Activated T-cell treated with anti-CD3 and anti-CD28 coated beads, Interleukin-2, amount 50 U/mL, for 1 hour (primary cell): ENCODE measurements at places on chromosomes 12 and 14.

DNA sequence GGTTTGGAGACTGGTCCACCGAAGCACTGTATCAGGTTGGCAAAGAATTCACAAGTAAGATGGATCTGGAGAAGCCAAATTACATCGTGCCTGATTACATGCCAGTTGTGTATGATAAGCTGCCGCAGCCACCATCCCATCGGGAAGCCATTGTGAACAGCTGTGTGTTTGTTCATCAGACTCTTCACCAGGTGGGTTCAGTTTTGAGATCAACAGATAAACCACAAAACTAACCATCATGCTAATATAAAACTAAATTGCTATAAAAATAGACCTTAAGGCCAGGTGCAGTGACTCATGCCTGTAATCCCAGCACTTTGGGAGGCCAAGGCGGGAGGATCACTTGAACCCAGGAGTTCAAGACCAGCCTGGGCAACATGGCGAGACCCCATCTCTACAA is 58.9 kb downstream of the HSP90AA1 start:
- DNase-seq, result no peak

GRCh38 chr14:52895000-52895399 is 55.9 kb downstream of the FERMT2 start:
- DNase-seq, result no peak

DNA sequence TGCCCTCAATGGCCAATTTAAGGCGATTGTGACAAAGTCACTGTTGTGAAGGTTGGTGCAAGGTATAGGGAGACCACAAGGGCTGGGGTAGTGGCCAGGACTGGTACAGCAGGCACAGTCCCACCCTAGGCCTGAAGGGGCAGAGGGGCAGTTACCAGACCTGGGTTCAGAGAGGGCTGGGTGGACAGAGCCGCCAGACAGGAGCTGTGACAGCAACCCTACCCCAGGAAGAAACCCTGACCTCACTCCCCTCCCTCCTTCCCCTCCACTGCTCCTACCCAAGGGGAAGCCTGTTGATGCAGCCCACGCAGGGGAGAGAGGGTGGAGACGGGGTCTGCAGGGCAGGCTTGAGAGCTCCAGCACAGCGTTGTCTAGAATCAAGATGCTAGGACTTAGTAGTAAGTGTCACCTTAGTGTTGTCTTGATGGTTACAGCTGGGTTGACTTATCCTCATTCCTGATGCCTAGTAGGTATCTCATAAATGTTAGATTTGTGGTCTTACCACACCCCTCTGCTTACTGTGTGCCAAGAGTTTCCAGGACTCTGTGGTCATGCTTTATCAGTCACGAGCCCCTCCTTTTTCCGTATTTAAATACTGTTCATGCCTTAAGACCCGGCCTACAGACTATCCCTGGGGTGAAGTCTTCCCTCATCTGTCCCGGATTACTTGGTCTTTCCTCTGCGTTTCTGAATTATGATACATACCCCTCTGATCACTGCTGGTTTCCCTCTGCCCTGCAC is 14.4 kb downstream of the EML1 start:
- DNase-seq, result no peak

GRCh38 chr12:57063991-57064685 is 14.2 kb upstream of the MYO1A start:
- DNase-seq, result no peak

GRCh38 chr12:52233462-52234207 is 592 bp downstream of the KRT7 start:
- no peak for DNase-seq

DNA sequence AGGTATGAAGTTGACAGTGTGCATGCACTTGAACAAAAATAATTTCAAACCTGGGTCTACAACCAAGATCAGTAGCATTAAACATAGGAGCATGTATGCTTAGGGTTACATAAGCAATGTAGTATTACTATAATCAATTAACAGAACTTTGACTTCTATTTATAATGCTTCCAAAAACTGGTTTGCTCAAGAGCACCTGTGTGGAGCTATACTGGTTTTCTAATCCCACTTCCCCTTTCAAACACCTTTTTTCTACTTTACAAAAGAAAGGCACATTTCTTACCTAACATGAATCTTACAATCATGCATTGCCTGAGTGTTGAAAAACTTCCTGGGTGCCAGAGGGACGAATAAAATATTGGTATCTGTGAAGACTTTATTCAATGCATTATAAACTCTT is 72.7 kb downstream of the EFCAB11 start:
- no peak for DNase-seq

GRCh38 chr12:106897082-106897481 is 58.6 kb upstream of the TMEM263 start:
- no peak for DNase-seq

DNA sequence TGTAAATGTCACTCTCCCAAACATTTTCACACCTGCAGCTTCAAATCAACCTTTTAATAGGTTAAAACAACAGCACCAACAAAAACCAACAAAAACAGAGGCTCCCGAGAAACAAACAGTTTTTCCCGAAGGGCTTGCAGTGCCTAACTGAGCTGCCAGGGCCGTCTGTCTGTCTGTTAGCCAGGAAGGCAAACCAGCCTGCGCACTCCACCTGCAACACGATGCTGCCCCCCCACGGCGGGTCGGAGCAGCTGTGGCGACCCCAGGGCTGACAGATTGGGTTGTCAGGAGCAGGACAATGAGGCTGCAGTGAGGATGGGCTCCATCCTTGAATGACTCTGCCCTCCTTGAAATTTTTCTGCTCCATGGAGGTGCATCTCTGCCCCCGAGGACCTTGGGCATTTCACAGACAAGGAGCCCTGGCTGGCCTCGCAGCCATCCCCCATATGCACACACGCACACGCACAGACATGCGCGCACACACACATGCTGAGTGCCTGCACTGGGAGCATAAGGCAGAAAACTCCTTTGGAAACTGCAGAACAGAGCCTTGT is 2.6 kb downstream of the RTL1 start:
- no peak for DNase-seq

- no peak for DNase-seq
Measured at GRCh38 chr14:29740491-29740890, 187.2 kb downstream of the PRKD1 start.

GRCh38 chr12:108966378-108967151 is 54.3 kb downstream of the SVOP start:
- DNase-seq, result no peak

DNA sequence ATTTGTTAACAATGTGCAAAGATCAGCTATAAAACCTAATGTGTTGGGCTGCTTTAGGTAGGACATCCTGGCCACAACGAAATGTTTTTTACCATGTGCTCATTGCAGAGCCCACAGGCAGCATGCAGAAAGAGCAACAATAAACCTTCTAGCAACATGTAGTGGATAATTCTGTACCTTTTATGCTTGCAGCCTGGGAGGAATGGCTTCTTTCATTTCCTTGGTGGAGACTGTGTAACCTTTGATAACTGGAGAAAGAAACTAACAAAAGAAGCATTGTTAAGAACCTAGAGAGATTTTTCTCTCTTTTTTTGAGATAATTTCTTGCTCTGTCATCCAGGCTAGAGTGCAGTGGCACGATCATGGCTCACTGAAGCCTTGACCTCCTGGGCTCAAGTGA is 225.5 kb upstream of the PRICKLE1 start:
- no peak for DNase-seq

GRCh38 chr12:111435661-111436201 is 30.0 kb downstream of the SH2B3 start:
- DNase-seq, result peak; percentile 45

GRCh38 chr12:51678086-51678724 is 87.2 kb downstream of the SCN8A start:
- no peak for DNase-seq

GRCh38 chr14:104665657-104666522 is 23.5 kb upstream of the INF2 start:
- peak; percentile 59 for DNase-seq

GRCh38 chr12:118188690-118189371 is 52.9 kb downstream of the PEBP1 start:
- no peak for DNase-seq

- DNase-seq, result no peak
Measured at GRCh38 chr12:24909667-24910066, 39.2 kb downstream of the BCAT1 start.

DNA sequence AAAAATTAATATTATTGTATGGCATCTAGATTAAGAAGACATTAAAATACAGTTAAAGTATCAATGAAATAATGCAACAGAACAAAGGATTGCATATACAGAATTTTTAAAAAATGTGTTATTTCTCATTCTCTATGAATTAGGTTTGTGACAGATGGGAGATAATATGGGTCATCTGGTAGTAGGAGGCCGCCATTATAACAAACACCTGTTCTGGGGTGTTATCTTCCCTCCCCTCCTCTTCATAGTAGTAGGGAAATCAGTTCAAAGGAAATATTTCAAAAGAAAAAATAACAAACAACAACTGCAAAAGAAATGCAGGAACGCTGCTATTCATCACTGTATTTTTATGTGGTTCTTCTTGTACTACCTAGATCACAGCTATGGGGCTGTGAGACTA is 187.0 kb upstream of the ATP2B1 start:
- DNase-seq, result no peak

DNA sequence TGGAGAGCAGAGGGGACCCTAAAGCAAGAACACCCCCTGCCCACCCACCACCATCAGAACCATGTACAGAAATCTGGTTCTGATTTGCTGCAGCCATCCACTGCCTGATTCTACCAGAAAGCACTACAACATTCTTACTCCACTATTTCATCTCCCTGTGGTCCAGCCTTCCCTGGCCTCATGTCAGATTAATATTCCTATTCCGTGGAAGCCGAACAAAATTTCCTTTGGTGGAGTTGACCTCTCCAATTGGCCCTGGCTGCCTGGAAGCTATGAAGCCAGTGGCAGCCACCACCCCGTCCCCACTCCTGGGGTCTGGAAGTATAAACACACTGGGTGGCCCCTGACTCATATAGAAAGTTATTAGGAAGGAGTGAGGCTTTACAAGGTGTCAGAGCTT is 60.2 kb downstream of the ANO2 start:
- DNase-seq, result no peak

DNA sequence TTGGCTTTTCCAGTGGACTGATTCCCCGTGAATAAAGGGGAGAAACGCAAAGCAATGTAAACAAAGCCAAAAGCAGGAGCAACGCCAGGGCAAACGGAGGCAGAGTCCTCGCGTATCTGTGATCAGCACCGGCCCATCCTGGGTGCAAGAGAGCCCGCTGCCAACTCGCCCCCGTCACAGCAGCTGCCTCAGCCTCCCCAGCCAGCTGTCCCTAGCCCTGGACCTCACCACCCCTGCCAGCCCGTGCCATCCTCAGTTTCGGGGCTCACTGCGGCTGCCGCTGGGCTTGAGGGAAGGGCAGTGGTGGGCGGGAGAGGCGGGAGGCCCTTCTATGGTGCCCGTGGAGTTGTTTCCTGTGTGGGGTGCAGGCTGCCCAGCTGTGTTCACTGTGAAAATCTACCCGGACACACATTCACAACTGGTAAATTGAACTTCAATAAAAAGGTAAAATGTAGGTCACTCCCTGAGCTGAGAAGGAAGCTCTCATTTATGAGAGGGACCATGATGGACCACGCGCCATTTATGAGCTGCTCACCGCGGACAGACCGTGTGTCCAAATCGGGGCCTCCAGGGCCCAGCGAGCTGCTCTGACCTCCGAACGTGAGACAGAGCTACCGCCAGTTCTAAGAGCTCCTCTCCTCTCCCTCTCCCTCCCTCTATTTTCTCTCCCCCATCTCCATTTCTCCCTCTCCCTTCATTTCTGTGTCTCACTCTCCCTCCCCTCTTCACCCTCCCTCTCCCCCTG is 330.5 kb upstream of the SFSWAP start:
- DNase-seq, result no peak

GRCh38 chr12:124881123-124881522 is 17.5 kb upstream of the SCARB1 start:
- no peak for DNase-seq

GRCh38 chr12:79055926-79056674 is 191.5 kb downstream of the SYT1 start:
- no peak for DNase-seq

GRCh38 chr14:95221531-95221930 is 64.2 kb upstream of the DICER1 start:
- no peak for DNase-seq

- no peak for DNase-seq
Measured at GRCh38 chr14:26143057-26143456, 454.8 kb downstream of the NOVA1 start.
